ENCODE measurements at places on chromosomes 12 and 14.

DNA sequence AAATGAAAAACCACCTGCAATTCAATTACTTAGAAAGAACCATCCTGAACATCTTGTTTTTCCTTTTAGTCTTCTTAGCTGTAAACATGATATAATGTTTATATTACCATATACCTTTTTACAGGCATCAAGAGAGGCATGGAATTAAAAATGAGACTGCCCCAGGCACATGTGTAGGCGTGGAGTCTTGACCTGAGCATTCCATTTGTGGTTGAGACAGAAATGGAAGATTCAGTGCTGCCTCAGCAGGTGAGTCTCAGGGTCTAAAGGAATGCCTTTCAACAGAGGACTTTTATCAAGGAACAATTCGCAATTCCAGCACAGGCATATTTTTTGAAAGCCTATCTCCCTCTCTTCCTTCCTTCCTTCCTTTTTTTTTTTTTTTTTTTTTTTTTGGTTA lies 8.0 kb upstream of the NANOGNB start:
- DNase-seq: no peak

- DNase-seq: peak; percentile 84
Measured at GRCh38 chr14:68785534-68786490, 7.1 kb downstream of the ZFP36L1 start.

DNA sequence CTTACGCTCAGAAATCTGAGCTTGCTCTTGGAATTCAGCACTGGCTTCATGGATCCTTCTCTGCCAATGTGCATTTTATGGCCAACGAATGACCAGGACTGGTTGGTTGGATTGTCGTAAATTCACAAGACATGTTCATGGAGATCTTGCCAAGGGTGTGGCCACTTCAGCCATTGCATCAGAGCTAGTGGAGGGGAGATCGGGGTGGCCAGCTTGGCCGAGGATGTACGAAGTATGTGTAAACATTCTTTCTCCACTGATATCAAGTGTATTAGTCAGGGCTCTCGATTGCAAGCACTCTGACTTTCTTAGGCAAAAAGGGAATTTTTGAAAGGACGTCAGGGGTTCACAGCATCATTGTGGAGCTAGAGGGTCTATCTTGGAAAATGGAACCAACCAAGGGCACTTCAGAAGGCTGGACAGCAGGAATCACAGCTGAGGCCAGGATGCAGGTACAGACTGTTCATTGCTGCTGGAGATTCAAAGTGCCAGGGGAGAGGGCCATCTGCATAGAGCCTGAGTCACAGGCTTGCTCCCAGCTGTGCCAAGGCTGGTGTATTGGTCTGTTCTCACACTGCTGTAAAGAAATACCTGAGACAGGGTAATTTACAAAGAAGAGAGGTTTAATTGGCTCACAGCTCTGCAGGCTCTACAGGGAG lies 32.9 kb upstream of the ADGRD1 start:
- peak; percentile 84 for DNase-seq

- DNase-seq: no peak
Measured at GRCh38 chr12:97944576-97944975, 482.0 kb downstream of the RMST start.

DNA sequence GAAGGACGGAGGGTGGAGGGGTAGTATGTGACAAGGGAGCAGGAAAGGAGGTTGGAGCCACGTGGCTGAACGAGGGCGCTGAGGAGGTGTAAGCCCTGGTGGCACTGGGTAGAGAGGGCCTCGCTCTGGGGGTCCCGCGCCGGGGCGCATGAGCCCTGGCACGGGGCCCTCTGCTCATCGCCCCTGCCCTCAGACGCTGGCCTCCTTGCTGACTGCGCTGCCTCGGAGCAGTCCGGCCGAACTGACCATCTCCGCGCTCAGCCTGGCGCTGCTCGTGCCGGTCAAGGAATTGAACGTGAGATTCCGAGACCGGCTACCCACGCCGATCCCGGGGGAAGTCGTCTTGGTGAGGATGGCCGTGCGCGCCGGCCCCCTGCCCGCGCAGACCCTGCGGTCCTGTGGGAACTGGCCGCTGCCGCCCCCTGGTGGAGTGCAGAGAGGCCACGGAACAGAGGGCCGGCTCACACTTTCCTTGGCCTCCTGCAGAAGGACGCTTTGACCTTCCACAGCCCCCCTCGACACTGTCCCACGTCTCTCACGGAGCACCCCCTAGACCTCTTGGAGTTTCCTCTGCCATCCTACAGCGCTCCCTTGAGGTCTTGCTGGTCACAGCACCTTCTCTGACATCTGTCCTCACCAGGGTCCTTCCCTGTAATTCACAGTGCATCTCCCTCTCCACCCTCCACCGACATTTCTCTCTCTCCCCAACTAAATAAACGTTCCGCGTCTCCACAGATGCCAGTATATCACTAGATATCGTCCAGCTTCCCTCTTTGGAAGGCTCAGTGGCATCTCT lies 10.5 kb downstream of the ARHGEF25 start:
- DNase-seq: no peak

GRCh38 chr14:55743551-55743950 lies 163.5 kb downstream of the KTN1 start:
- no peak for DNase-seq

DNA sequence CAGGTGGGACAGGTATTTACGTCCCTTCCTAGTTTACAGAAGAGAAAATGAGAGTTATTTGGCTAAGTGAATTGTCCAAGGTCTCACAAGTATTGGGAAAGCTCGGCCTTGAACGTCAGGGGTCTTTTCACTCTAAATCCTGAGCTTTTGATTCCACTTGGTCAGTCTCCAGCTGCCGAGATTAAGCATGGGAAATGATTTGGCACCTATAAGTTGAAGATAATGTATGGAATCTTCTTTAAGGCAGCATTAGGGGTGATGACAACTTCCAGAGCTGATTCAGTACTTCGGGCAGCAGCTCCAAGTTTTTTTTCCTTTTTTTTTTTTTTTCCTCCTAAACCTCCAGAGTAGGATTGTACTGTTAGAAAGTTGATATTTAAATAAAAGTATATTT lies 722 bp downstream of the FAM234B start:
- DNase-seq: no peak

DNA sequence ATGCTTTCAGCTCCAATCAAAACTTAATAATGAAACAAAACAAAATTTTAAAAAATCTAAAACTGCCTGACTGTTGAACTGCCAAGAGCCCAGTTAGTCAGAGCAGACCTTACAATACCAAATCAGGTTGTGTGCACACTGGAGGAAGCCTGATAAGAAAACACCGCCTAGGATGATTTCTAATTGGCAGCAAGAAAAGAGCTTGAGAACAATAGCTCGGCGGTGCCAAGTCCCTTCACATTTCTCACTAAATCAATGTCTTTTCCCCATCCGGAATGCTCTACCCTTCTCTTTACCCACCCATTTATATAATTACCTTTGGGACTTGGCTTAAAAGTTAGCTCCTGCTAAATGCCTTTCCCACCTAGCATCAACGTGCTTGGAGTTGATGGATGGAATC lies 256.7 kb downstream of the C12orf75 start:
- DNase-seq: no peak

Measured in lower leg skin (tissue), 4 donors.